NCI-H82 (cell line): ENCODE measurements at places on chromosomes 1 and 21.

GRCh38 chr1:9859281-9860014 lies 35.7 kb upstream of the CLSTN1 start:
- DNase-seq: no peak

- peak; percentile 66 for DNase-seq
Observed at GRCh38 chr1:66355756-66356155, 178.2 kb upstream of the SGIP1 start.

GRCh38 chr1:58881471-58881994 lies 97.7 kb upstream of the JUN start:
- no peak for DNase-seq

DNA sequence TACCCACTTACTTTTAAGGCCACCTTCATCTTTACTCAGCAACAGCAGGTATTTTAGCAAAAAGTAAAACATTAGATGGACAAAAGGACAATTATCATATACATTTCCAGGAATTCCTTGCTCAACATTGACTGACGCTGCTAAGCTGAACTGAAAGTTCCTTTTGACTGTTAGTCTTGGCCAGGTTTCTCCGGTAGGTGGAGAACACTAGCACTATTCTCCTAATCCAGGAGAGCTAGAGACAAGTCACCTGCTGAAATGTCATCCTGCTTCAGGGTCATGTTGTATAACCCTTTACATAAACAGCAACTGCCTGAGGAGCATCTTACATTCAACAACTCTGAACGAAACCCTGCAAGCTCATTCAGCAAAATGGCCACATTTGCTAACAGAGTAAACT lies 109.0 kb upstream of the ESRRG start:
- DNase-seq: no peak

GRCh38 chr1:181482521-181483284 lies 614 bp upstream of the CACNA1E start:
- DNase-seq: peak; percentile 60

DNA sequence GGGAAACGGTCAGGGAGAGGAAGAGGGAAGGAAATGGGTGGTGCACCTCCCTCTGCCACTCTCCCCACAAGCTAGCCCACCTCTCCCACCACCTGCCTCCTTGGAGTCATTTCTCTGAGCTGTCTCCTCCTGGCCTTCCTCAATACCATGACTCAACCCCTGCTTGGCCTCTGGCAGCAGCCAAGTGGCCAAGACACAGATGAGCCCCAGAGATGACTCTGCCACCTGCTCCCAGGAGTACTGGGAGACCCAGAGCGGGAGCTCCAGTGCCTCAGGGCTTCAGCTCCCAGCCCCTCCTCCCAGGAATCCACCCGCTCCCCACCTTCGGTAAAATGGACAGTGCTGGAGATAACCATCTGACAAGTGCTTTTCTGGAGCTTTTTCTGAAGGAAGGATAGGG lies 2.6 kb downstream of the S100A16 start:
- no peak for DNase-seq

DNA sequence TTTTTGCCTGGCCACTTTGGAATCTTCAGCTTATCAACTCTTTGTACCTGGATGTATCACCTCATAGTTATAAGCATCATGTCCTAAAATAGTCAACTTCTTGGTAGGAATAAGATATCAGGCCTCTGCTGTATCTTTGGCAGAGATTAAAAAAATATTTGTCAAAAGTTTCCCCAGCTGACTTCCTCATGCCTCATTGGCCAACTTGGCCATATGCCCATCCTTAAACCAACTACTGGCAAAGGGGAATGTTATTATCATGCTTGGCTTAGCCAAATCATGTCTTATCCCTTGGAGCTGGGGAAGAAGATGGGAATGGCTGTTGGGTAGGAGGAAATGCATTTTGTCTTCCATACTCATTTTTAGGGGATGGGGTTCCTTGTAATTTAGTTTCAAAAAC lies 23.4 kb downstream of the NFASC start:
- no peak for DNase-seq

GRCh38 chr1:204943495-204943894 lies 72.8 kb downstream of the NFASC start:
- DNase-seq: no peak

- DNase-seq: peak; percentile 72
Observed at GRCh38 chr1:52640697-52641096, 7.7 kb downstream of the SHISAL2A start.

DNA sequence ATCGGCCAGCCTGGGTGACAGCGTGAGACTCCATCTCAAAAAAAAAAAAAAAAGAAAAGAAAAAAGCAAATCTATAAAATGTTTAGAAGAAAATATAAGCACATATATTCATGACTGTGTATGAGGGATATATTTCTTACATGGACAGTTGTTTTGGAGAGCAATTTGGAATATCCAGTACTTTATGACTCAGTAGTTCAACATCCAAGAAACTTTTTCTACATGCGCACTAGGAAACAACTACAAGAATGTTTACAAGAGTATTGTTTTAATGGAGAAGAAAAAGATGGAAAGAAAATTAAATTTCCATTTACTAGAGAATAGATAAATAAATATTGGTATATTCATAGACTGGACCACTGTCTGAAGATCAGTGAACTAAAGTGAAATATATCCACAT lies 77.5 kb downstream of the MAST2 start:
- DNase-seq: no peak
